ENCODE measurements at places on chromosomes 1 and 21. TPM values are rescaled to one million over a fixed set of nuclear protein-coding genes. Genes with fewer than 3 reads are reported as not detected.

The OR14K1 gene
- total RNA-seq = not detected

The MIXL1 gene
- not detected for total RNA-seq

The PDZK1IP1 gene
- total RNA-seq = not detected

The PLPPR4 gene
- total RNA-seq = 0.29 TPM

The MFSD2A gene
- total RNA-seq = 8.1 TPM

The ADAMTS1 gene
- 8.7 TPM for total RNA-seq

The ARHGAP29 gene
- 13.6 TPM for total RNA-seq

The TSACC gene
- not detected for total RNA-seq

The CLDN14 gene
- total RNA-seq = not detected

The BARHL2 gene
- not detected for total RNA-seq

The CAPN8 gene
- not detected for total RNA-seq

The PLPP3 gene
- 14.2 TPM for total RNA-seq

The C1QC gene
- not detected for total RNA-seq

The KCNJ9 gene
- total RNA-seq = not detected

The OR2T29 gene
- total RNA-seq = not detected

The F13B gene
- total RNA-seq = not detected

The FMO2 gene
- total RNA-seq = under 0.01 TPM

The TNFRSF9 gene
- 4.1 TPM for total RNA-seq

The FBXO42 gene
- total RNA-seq = 14.6 TPM

The KCNK2 gene
- total RNA-seq = 8.0 TPM

The INKA2 gene
- total RNA-seq = 1.3 TPM

The CD1C gene
- total RNA-seq = not detected

The ZRANB2 gene
- total RNA-seq = 25.4 TPM

The OR2M3 gene
- not detected for total RNA-seq

The LRRN2 gene
- total RNA-seq = not detected

The TRIM58 gene
- total RNA-seq = 2.2 TPM

The NBPF19 gene
- 3.6 TPM for total RNA-seq

The NBPF10 gene
- 0.84 TPM for total RNA-seq

The SPRR2G gene
- not detected for total RNA-seq

The TMEM51 gene
- 23.4 TPM for total RNA-seq

The PLD5 gene
- total RNA-seq = not detected

The KRTAP7-1 gene
- total RNA-seq = not detected

The FCGR1A gene
- not detected for total RNA-seq

The PGLYRP4 gene
- total RNA-seq = not detected

The PM20D1 gene
- total RNA-seq = not detected

The AIRE gene
- 0.10 TPM for total RNA-seq

The FCRL2 gene
- total RNA-seq = not detected

The POGK gene
- total RNA-seq = 18.3 TPM
